ENCODE measurements at places on chromosomes 1 and 21. TPM values are rescaled to one million over a fixed set of nuclear protein-coding genes. Genes with fewer than 3 reads are reported as not detected.

The CD34 gene
- 307 TPM for total RNA-seq

The TSPAN1 gene
- total RNA-seq, result 8.9 TPM

The C21orf91 gene
- total RNA-seq, result 2.7 TPM

The HORMAD1 gene
- total RNA-seq, result not detected

The INTS11 gene
- 104 TPM for total RNA-seq

The MYBPH gene
- not detected for total RNA-seq

The PTAFR gene
- not detected for total RNA-seq

The PLA2G2F gene
- total RNA-seq, result not detected

The TBX15 gene
- not detected for total RNA-seq
